Heart right ventricle (tissue), 16 donors: ENCODE measurements at places on chromosomes 7 and 10. TPM values are rescaled to one million over a fixed set of nuclear protein-coding genes. Genes with fewer than 3 reads are reported as not detected.

CDHR3 gene
- total RNA-seq: 2.1 TPM

KCNIP2 gene
- total RNA-seq: 15.5 TPM

- DNase-seq: no peak
Observed at GRCh38 chr7:143016996-143017395, 9.9 kb downstream of the OR9A2 start.

- no peak for DNase-seq
Observed at GRCh38 chr7:157295338-157295737, 41.5 kb upstream of the DNAJB6 start.

- DNase-seq: no peak
Observed at GRCh38 chr10:75544993-75545706, 113.7 kb downstream of the LRMDA start.

GRCh38 chr7:97342512-97342911 is 225.0 kb downstream of the SDHAF3 start:
- DNase-seq: no peak

DNA sequence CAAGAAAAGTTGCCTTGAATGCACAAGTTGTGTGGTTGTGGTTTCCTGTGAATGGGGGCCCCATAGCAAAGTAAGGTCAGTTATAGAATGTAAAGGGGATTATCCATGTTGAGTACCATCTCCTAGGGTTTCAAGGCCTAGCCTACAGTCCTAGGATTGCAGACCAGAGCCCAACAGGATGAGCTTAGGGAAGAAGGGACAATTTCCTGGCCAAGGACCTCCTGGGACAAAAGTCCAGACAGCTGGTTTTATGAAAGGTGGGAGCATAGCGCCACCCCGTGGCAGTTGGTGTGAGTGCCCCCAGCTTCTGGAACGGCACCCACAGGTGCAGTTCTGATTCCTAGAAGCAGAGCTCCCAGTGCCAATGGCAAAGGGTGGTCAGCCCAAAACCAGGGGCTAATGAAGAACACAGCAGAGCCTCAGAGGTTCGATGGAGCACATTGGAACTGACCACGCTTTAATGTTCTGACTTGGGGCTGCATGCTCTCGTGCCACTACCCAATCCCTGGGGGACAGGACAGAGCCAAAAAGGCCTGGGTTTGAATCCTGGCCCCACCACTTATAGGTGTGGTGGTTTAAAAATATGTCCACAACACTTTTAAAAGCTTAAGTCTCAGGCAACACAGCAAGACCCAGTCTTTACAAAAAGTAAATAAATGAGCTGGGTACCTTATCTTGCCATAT is 25.8 kb upstream of the TMEM120A start:
- peak; percentile 78 for DNase-seq

- no peak for DNase-seq
Observed at GRCh38 chr10:83373671-83374070, 765.6 kb upstream of the GHITM start.
